ENCODE measurements at places on chromosomes 2 and 18. TPM values are rescaled to one million over a fixed set of nuclear protein-coding genes. Genes with fewer than 3 reads are reported as not detected.

DNA sequence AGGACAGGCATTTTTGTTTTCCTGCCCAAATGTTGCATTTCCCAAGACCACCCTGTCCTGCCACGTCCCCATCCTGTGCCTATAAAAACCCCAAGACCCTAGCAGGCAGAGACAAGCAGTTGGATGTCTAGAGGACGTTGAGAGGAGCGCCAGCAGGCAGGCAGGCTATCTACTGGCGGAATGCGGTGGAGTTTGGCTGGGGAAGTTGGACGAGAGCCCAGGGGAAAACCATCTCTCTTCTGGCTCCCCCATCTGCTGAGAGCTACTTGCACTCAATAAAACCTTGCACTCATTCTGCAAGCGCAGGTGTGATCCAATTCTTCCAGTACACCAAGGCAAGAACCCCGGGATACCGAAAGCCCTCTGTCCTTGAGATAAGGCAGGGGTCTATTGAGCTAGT, 72.5 kb downstream of the ARL6IP6 start:
- H3K4me1 ChIP-seq: no peaks in the 10 kb centered on the region
- no peak overlapping the region for H3K27ac ChIP-seq
- H3K36me3 ChIP-seq: no peaks in the 10 kb centered on the region
- no peaks in the 10 kb centered on the region for H3K27me3 ChIP-seq
- no peak overlapping the region for H3K4me3 ChIP-seq
- no peak for DNase-seq

Gene COBLL1
- polyA plus RNA-seq: 2.2 TPM

DNA sequence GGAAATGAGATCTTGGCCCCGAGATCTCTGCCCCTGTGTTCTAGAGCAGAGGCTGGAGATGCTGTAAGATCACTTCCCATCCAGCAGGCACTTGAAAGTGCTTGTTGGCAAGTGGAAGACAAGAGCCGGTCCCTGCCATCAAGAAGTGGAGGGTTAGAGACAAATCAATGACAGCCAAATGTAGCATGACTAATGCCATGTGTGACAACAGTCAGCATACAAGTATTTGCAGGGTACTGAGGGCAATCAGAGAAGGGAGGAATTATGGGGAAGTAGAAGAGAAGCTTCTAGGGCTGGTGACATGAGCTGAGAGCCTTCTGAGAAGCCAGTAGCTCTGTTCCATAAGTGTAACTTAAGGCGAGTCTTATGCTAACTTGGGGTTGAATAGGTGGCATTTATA, 58.6 kb downstream of the TMEM17 start:
- no peak for DNase-seq
- no peak overlapping the region for H3K4me3 ChIP-seq
- H3K27me3 ChIP-seq: no peaks in the 10 kb centered on the region
- no peaks in the 10 kb centered on the region for H3K36me3 ChIP-seq

DNA sequence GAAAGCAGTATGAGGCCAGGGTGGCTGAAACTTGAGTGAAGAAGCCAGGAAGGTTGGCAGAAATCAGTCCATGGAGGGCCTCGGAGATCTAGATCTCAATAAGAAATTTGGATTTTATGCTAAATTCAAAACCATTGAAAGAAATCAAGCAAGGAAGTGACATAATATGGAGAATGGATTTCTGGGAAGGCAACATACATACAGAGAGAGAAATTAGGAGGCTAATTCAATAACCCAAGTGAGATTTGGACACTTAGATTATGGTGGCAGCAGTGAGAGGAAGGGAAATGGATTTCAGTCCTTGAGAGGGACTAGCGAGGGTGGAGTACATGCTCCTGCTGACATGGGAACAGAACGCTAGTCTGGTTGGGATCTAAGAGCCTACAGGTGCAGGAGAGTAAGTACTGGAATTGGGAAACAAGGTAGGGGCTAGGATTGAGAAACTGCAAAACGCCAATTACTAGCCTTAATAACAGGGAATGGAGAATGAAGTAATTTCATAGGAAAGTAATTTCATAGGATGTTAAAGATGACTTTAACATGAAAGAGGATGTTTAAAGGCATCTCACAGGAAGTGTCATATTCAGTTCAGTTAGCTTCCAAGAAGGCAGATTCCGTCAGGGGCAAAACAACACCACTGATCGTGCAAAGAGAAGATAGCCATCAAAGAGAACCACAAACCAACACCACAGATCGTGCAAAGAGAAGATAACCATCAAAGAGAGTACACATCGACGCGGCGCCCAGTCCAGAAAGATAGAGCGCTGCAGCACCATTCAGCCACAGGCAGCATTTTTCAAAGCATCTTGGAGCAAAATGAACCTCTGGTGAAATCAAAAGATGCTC, 27.2 kb downstream of the CDKL4 start:
- no peak overlapping the region for H3K27ac ChIP-seq
- H3K4me3 ChIP-seq: no peak overlapping the region
- H3K4me1 ChIP-seq: no peaks in the 10 kb centered on the region
- H3K36me3 ChIP-seq: no peaks in the 10 kb centered on the region
- H3K27me3 ChIP-seq: no peaks in the 10 kb centered on the region

DNA sequence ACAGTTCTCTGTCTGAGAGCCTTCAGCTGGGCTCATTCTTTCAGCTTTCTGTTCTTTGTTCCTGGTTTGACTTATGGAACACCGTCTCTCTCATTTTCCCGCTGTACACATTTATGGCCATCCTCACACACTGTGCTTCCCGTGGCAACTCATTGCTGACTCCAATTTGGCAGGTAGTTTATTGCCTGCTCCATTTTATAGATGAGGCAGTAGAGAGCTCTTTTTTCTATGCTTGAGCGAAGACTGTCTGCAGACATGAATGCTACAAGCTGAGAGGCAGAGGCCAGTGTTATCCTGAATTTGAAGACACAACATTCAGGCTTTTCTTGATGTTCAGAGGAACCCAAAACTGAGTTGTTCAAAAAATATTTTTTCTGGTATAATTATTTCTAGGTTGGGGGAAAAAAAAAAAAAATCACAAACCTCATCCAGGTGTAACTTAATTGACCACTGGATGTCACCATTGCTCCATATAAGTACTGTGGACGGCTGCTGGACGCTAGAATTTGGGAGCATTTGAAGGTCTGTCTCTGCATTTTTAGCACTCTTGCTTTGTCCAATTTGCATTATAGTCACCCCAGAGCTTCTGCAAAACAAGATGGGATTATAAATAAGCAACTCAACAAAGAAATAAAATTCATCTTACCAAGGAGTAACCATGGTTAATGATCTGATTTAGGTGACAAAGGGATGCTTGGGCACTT, 83.5 kb downstream of the HRH4 start:
- DNase-seq: peak; percentile 62
- no peak overlapping the region for H3K27ac ChIP-seq
- H3K36me3 ChIP-seq: no peaks in the 10 kb centered on the region
- H3K4me1 ChIP-seq: no peaks in the 10 kb centered on the region
- no peak overlapping the region for H3K4me3 ChIP-seq

DNA sequence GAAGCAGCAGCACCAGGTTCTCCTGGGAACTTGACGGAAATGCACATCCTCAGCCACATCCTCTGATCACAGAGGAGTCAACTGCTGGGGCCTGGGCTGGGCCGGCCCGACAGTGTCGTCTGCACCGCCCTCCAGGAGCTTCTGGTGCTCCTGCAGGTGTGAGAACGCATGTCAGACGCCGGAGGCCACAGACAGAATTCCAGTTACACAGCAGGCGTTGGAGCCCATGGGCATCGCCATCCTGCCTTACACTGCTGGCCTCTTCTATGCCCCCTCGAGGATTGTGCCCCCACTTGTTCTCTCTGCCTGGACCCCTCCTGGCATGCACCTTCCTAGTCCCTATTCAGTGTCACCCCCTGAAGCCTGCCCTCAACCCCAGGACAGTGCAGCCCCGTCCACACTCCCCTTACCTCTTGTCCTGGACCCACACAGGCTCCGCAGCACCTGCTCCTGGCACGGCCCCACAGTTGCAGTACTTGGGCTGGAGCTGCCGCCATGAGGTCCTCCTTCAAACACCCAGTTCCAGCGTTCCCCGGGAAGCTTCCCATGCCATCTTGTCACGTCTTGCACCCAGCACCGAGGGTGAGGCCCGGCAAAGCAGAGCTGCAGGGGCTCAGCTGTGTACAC, 37.5 kb downstream of the ADI1 start:
- H3K4me3 ChIP-seq: no peak overlapping the region
- H3K27me3 ChIP-seq: no peaks in the 10 kb centered on the region
- no peaks in the 10 kb centered on the region for H3K4me1 ChIP-seq
- no peaks in the 10 kb centered on the region for H3K36me3 ChIP-seq
- DNase-seq: no peak

DNA sequence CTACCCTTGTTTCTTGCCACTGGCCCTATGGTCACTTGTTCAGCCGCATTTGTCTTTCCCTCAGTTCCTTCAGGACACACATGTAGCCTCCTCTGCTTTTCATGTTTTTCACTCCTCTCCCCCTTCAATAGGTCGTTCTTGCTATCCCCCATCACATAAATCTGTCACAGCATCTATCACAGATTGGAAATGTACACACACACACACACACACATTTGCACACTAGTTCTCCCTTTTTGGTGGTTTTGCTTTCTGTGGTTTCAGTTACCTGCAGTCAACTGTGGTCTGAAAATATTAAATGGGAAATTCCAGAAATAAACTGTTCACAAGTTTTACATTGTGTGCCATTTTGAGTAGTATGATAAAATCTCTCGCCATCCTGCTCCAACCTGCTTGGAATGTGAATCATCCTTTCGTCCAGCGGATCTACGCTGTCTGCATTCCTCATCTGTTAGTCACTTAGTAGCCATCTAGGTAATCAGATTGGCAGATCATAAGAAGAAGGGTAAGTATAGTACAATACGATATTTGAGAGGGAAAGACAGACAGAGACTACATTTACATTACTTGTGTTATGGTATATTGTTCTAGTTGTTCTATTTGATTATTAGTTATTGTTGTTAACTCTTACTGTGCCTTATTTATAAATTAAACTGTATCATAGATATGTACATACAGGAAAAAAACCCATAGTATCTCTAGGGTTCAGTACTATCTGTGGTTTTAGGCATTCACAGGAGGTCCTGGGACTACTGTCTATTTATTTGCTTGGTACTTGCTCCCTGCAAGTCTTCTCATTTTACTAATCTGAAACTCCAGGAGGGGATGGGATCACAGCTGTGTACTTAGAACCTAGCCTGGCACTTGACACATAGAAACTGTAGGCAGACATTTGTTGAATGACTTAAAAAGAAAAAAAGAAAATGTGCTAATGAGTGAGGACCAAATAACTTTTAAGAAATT, 86.1 kb upstream of the PNPT1 start:
- DNase-seq: peak; percentile 80
- no peaks in the 10 kb centered on the region for H3K36me3 ChIP-seq
- peak overlapping the region; percentile 26 for H3K27ac ChIP-seq
- peaks cover 24% of the 10 kb centered on the region for H3K4me1 ChIP-seq
- H3K4me3 ChIP-seq: no peak overlapping the region

DNA sequence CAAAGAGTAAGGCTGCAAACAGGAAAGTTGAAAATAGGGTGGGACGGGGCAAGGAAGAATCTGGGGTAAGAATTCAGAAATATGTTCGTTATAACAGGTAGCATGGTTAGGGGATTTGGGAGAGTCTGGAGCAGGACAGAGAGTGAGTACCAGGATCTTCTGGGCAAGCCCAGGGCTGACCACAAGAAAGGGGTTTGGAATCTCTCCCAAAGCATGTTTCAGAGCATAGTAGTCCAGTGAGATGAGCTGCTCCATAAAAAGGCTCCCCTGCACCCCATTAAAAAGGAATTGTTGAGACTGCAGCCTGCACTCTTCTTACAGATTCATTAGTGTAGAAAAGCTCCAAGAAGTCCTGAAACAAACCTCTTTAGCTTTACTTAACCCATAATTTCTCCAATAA, 291.1 kb downstream of the MTX2 start:
- DNase-seq: peak; percentile 67
- no peak overlapping the region for H3K4me3 ChIP-seq
- no peak overlapping the region for H3K27ac ChIP-seq
- peaks cover 37% of the 10 kb centered on the region for H3K4me1 ChIP-seq
- H3K27me3 ChIP-seq: no peaks in the 10 kb centered on the region

Gene PTGR3
- polyA plus RNA-seq: 10.2 TPM

Gene LRATD1
- 0.86 TPM for polyA plus RNA-seq

Gene KCNG2
- not detected for polyA plus RNA-seq

Gene TBC1D8
- 2.5 TPM for polyA plus RNA-seq

- H3K27ac ChIP-seq: no peak overlapping the region
- H3K4me3 ChIP-seq: no peak overlapping the region
- H3K4me1 ChIP-seq: no peaks in the 10 kb centered on the region
- no peak for DNase-seq
- no peaks in the 10 kb centered on the region for H3K27me3 ChIP-seq
Observed at GRCh38 chr2:65329525-65329924, 101.9 kb downstream of the ACTR2 start.

- H3K4me1 ChIP-seq: peaks cover 37% of the 10 kb centered on the region
- H3K36me3 ChIP-seq: no peaks in the 10 kb centered on the region
- no peaks in the 10 kb centered on the region for H3K27me3 ChIP-seq
Observed at GRCh38 chr18:55422456-55423180, 165.4 kb downstream of the TCF4 start.

Gene PPP1CB
- polyA plus RNA-seq: 122 TPM

GRCh38 chr2:156345582-156345981, 13.1 kb upstream of the NR4A2 start:
- H3K4me1 ChIP-seq: peaks cover 22% of the 10 kb centered on the region
- H3K4me3 ChIP-seq: no peak overlapping the region
- H3K27ac ChIP-seq: no peak overlapping the region
- no peaks in the 10 kb centered on the region for H3K27me3 ChIP-seq
- no peak for DNase-seq
- H3K36me3 ChIP-seq: no peaks in the 10 kb centered on the region

- no peaks in the 10 kb centered on the region for H3K27me3 ChIP-seq
- H3K36me3 ChIP-seq: no peaks in the 10 kb centered on the region
- H3K27ac ChIP-seq: no peak overlapping the region
- H3K4me3 ChIP-seq: no peak overlapping the region
- DNase-seq: peak; percentile 11
Observed at GRCh38 chr2:66691031-66691965, 256.4 kb downstream of the MEIS1 start.

Gene CD8B2
- polyA plus RNA-seq: not detected

GRCh38 chr2:188512456-188512855, 220.8 kb downstream of the GULP1 start:
- no peak overlapping the region for H3K27ac ChIP-seq
- H3K4me1 ChIP-seq: 0 out of 2 replicates have a peak, but pooled peaks cover 2% of the 10 kb centered on the region
- H3K36me3 ChIP-seq: no peaks in the 10 kb centered on the region
- DNase-seq: peak; percentile 77

DNA sequence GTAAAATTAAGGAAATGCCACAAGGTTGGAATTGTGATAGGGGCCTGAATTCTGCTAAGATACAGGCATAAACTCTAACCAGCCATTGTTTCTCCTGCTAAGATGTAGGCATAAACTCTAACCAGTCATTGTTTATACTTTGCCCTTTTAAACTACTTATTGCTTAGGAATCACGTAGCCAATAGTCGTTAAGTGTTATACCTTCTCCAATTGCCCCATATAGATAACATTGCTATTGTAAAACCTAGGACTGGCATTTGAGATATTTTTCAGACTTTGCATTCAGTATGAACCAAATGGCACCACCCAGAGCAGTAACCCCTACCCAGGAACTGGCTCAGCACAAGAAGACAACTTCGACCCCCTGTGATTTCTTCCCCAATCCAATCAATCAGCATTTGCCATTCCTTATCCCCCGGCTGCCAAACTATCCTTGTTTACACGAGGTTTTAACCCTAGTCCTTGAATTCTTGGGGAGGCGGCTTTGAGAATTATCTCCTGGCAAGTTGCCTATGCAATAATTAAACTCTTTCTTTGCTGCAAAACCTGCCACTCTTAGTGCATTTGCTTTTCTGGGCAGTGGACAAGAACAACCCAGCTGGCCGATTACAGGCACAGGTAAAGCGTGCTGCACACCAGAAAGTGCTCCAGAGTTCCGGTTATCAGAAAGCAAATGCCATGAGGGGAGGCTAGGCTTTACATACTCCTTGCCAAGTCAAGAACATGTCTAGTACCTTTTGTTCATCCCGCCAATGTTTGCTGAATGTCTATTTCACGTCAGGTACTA, 167.6 kb downstream of the LAMA1 start:
- H3K4me3 ChIP-seq: no peak overlapping the region
- no peak for DNase-seq
- no peaks in the 10 kb centered on the region for H3K36me3 ChIP-seq
- H3K4me1 ChIP-seq: no peaks in the 10 kb centered on the region
